ENCODE measurements at places on chromosomes 3 and 15.

DNA sequence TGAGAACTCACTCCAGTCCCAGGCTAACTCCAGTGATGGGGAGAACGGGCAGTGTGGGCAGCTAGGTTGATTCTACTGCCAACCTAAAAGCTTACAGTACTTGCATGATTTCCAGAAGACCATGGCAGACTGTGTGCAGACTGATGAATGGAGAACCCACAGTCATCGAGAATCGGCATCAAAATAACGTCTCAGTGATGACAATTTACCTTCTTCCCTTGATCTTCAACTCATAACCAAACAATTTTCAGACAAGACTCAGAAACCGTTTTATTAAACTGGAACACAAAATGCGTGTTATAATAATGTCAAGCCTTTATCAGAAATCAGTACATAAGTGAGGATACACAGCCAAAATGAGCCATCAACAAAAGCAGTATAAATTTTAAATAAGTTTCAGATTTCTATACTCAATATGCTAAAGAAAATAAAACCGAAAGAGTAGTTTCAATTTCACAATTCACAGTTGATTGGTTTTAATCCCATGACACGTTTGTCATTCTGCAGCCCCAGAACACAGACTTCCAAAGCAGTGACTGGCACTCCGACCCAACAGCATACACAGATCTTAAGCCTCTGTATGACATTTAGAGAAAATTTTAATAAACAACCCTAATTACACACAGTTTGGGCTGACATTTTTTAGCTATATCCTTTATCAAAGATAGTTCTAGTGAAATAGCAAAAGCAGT is 54.5 kb downstream of the ZMAT3 start:
- no peak for DNase-seq

GRCh38 chr3:38740537-38740936 is 75.5 kb downstream of the SCN10A start:
- no peak for DNase-seq

DNA sequence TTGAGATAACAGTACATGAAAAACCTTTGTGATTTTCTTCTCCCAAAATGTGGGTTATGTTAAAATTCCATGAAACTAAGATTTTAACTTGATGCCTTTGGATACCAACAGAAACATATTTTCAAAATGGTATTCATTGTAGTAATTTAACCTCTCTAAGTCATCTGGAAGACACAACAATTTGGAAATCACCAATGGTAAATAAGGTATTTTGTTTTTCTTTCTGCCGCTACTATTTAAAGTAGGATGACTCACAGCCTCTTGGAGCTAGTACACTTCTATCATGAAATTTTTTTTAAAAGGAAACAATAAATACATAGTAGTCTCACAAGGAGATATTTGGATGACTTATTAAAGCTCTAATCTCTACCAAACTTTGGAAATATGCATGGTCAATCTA is 291.6 kb upstream of the VEPH1 start:
- DNase-seq: no peak

DNA sequence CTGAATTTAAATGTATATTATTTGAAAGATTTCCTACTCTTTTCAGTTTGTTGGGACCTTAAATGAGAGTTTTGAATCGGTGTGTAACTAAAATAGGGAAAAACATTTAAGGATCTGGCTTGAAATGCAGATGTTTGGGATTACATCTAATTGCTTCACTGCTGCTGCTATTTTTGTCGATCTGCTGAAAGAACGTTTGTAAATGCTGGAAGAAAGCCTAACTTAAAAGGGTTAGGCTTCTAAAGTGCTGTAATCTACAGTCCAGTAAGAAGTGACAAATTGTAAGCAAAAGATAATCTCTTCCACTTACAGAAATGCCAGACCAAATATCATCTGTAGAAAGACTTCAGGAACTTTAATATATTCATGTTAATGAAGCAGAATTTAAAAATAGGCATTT is 691.6 kb downstream of the ZNF385D start:
- no peak for DNase-seq

DNA sequence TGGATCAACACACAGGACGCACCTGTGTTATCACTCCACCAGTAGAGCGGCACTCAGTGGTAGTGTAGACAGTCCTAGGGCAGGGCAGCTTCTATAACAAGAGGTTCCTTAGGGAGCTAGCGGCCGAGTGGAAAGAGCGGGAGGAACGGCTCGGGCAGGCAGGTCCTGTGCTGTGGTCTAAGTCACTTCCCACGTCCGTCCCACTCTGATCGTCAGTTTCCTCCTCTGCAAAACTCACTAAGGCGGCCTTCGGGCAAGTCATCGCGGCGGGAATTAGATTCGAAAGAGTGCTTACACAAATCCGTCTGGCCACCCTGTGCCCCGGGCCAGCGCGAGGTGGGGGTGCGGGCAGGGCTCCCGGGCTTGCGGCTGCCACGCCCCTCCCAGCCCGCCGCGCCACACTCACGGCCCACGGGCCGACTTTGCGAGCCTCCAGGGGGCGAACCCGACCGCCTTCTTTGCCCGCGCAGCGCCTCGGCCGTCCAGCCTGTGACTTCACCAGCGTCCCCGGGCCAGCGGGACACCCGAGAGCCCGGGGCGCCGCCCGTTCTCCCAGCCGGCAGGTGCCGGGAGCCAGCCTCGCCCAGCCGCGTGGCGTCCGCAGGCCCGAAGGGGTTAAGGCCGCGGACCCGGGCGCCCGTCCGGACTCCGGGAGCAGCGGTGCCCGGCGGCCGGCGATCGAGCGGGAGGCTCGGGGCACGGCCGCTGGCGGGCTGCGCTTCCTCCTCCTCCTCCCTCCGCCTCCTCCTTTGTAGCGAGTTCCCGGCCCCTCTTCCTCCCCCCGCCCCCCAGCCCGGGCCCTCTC is 416 bp upstream of the CORO2B start:
- DNase-seq: peak; percentile 26

DNA sequence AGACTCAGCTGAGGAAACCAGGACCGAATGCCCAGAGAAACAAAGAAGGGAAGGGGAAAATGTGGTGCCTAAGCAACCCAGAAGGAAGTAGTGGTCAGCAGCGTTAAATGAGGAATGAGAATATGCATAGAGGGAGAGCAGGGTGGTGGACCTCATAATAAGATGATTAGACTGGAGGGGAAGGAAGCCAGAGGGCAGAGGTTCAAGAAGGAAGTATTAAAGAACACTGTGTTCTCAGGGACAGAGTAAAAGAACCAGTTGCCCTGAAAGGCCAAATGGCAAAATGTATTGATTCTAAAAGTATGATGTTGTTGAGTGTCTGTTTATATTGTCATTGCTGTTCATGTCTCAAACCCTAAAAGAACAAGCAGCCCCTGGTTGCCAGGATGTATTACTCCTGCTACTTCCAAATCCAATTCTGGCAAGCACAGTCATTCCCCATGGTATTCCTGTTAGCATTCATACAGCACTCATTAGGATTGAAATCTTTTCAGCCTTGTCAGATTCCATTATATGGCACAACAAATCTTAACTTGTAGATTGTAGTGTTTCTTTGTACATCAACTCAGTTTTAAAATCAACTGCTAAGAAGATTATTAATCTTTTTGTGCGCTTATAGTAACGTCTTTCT is 23.4 kb downstream of the P2RY1 start:
- DNase-seq: no peak

DNA sequence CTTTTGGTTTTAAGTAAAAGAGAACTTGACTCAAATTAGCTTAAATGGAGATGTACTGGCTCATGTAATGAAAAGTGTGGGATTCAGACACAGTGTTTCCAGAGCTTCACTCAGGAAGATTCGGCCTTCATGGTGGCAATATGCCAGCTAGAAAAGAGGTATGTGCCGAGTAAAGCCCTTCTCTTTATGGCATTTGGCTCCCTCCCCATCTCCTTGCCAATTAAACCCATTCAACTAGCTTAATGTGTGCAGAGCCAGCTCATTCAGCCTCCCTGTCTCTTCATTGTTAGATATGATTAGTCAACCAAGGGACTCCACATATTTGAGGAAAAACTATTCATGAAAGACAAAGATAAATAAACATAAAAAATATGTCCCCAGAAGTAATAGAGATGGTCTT is 15.0 kb upstream of the TRANK1 start:
- no peak for DNase-seq

DNA sequence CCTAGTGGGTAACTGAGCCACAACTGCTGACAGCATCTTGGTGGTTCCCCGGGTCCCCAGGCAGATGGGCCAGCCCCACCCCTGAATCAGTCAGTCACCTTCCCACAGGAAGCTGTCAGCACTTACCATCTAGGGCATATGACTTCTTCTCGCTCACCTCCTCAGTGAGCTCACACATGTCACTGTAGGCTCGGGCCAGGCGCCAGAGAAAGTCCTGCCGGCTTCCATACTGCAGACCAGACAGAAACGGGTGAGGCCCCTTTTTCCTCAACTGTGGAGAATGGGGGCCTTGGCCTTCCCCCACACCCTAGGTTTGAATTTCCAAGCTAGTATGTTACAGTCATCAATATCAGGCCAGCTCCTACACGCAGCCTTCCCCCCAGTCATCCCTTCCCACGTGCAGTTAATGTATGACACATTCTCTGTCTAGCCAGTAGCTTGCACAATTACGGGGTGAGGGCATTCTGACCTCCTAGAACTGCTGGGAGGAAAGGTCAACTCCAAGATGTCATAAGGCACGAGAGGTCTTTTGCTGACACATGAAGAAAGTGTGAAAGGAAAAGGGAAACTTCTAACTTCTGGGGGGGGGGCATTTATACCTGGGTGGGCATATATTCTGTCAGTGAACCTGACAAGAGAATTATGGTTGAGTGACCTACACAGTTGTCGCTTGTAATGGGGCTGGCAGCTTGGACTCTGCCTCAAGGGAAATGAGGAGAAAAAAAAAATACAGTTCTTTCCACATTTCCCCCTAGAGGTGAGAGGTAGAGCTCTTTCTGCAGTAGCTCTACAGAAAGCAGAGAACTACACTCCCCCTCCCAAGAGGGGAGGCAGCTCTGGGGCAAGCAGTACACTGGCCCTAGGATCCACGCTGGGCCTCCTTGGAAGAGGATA is 10.9 kb downstream of the RMDN3 start:
- DNase-seq: no peak

GRCh38 chr3:121735047-121735696 is 14.4 kb downstream of the GOLGB1 start:
- DNase-seq: no peak

DNA sequence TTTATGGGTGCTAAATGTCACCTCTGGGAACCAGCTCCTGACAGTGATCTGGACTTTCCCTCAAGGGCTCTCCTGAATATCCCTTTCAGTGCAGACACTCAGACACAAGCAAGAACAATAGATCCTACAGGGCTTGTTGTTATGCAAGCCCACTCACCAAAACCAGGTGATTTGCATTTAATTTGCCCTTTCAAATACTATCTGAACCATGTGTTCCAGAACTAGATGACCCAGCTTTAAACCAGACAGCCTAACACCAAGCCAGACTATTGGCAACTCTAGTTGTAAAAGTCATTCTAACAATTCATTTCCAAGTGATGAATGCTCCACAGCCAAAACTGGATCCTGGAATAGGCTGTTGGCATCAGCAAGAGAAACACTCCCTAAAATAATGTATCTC is 5.6 kb upstream of the ATP8B4 start:
- DNase-seq: no peak

All from bone marrow (tissue), 2 donors.